ENCODE measurements at places on chromosomes 3 and 15.

DNA sequence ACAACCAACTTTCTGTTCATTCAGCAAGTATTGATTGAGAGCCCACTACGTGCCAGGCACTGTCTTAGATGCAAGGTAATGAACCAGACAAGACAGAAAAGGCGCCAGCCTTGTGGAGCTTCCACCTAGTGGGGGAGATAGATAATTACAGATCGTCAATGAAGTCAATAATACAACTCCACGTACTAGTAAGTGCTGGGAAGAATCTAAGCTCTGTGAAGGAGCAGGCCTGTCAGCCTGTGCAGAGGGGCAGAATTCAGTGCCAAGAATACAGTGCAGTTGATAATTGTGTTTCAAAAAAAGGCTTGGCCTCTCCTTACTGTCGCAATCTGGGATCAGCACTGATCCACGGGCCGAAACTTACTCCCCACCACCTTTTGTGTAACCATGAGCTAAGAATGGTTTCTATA, 186.3 kb downstream of the FEZF2 start:
- peak; percentile 32 for DNase-seq

- DNase-seq: no peak
Measured at GRCh38 chr3:193132241-193132640, 108.8 kb upstream of the PLAAT1 start.

GRCh38 chr15:74141591-74141990, 11.2 kb downstream of the ISLR2 start:
- no peak for DNase-seq

DNA sequence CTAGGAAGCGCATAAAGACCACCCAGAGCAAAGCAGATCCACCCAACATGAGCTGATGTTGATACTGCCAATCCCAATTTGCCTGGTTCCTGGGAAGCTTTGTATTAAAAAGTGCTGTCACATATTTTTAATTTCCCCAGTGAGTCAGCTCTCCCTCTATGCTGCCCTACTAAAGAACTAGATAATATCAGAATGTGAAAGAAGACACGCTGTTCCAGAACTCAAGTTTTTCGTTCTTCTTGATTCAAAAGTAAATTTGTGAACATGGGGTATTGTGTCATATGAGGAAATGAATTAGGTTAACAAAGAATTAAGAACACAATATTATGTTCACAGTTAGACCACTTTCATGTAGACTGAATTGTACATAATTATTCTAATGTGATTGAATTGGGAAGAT, 734.2 kb upstream of the ALCAM start:
- DNase-seq: no peak

DNA sequence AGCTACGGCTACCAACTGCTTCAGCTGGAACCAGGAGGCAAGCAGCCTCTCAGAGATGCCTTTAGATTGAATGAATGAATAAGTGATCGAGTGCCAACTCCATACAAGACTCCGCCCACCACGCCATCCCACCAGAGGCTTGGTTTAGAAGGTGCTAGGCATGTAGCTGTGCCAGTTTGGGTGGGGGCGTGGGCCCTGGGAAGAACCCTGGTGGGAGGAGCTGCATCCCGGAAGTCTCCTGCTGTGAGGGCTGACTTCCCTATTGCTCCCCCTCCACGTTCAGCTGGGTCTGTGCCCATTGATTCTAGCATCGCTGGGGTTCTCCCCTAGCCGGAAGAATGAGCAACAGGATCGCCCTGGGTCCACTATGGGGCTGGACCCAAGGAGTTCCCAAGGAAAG, 20.9 kb downstream of the LINGO1 start:
- no peak for DNase-seq

DNA sequence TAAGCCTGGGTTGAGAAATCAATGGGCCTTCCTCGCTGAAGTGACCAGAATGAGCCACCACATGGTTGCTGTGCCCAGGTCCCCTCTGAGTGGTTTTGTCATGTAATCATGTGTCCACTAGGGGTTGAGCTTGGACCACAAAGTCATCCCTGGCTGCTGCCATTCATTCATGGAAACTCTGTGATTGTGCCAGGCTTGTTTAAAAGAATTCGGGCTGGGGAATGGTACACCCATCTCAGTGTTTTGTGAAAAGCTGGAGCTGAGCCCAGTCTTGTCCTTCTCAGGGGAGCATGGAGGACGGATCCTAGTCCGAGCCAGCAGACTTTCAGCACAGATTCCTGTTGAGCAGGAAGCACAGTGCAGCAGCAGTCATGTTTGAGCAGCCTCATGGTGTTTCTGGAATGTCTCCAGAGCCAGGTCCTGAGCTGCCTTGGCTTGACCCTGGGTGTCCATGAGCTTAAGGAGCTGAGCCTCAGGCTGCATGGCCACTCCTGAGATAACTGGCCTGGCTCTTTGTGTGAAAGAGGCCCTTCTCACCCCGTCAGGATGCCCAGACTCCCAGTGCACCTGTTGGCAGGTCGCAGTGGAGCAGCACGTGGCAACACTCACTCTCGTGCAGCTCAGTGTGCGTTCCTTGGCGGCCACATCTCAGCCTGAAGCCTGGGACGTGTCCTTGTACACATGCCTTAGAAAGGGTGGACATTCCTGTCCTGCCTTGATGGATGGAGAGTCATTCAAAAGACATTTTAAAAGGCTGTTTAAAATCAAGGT, 260.3 kb upstream of the TPM1 start:
- peak; percentile 18 for DNase-seq

GRCh38 chr3:95289295-95289694, 1226.4 kb downstream of the NSUN3 start:
- no peak for DNase-seq

GRCh38 chr3:134294302-134295280, 43.9 kb upstream of the RYK start:
- peak; percentile 69 for DNase-seq

DNA sequence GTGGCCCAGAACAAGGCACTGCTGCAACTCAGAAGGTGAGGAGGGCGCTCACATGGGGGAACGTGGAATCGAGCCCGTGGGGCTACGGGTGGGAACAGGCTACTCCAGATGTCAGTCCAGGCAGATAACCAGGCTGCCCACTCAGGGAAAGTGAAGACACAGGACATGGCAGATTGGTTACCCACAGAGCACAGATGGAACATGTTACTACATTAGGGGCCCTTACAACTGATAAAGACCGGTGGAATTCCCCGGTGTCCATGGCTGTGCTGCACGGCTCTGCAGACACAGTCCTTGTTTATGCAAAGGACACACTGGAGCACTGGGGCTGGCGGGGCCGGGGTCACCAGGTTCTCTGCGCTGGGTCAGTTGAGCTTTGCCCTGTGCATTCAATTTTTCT, 36.9 kb downstream of the PCSK6 start:
- no peak for DNase-seq

DNA sequence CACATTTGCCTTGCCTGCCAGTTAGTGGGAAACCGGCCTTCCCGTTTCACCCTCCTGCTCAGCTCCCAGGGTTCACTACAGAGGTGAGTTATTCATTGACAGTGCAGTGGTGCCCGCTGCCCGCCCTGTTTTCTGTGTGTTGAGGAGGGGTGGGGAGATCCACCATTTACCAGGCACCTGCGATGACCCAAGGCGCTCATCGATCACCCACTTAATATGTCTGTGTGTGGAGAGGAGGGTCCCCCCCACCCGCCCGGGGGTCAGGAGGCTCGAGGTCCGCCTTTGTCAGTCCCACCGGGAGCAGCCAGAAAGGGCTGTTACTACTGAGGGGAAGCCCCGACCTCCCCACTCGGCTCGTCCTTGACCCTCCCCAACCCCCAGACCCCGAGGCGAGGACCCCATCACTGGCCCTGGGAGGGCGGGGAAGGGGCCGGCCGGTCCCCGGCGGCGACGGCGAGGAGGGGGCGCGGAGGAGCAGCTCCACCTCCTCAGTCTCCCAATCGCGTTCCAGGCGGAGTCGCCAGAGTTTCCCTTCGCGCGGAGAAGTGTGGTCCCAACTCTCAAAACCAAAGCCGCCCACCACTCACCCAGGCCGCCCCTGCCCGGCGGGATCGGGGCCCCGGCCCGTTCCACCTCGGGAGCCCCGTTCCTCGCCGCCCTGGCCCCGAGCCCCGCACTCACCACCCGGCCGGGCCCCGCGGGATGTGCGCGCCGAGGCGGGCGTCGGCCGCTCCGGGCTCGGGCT, 1.1 kb downstream of the PLXNB1 start:
- DNase-seq: no peak

GRCh38 chr15:63200464-63201249, 11.3 kb downstream of the RAB8B start:
- DNase-seq: no peak

DNA sequence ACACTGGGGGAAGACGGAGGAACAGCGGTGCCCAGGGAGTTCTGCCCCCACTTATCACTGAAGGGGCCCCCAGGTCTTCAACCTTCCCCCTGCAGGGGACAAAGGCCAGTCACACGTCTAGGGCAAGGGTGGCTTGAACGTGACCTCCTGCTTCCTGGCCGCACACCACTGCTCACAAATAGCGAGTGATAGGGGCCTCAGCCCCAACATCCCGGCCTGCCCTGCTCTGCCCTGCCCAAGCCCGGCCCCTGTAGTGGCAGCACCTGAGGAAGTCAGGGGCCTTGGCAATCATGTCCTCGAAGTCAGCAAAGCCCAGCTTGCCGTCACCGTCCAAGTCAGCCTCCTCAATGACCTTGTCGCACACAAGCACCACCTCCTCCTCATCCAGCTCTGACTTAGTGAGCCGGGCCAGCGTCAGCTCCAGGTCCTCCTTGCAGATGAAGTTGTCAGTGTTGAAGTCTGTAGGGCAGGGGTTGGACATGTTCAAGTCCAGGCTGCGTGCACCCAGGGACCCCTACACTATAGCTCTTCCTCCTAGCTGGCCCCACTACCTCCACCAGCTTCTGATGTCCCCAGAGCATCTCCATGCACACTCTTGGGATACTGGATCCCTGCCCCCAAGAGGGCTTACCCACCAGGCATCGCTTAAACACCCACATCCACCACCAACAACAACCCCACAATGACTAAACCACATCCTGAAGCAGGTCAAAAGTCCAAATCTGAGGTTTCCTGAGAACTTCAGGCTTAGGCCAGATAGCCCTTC, 13.3 kb downstream of the SH2D7 start:
- no peak for DNase-seq

GRCh38 chr3:151561878-151562277, 101.0 kb upstream of the IGSF10 start:
- no peak for DNase-seq

GRCh38 chr3:190044142-190044541, 76.6 kb downstream of the P3H2 start:
- DNase-seq: no peak

- DNase-seq: no peak
Measured at GRCh38 chr3:17830788-17831187, 88.4 kb upstream of the TBC1D5 start.

DNA sequence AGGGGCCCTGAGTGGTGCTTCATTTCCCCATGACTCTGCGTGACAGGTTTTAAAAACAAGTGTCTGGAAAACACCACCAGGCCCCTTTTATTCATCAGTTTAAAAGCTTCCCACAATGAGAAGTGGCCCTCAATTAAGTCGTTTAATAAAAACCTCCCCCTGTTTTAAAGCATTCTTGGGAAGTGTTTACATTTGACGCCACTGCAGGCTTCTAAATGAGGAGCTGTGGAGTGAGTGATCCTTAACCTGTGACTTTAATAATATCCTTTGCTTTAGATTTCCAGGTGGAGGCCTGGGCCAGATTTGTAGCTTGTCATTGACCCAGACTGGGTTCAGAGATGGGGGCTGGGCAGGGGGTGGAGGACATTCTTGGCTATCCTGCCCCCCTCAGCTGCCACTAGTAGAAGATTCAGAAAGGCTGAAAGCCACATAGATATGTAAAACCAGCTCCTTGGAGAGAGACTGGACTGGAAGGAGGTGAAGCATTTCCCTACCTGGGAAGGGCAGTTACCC, 11.3 kb downstream of the CGNL1 start:
- no peak for DNase-seq

- no peak for DNase-seq
Measured at GRCh38 chr15:57215326-57215725, 161.0 kb upstream of the CGNL1 start.

GRCh38 chr15:85408270-85408746, 27.9 kb downstream of the AKAP13 start:
- no peak for DNase-seq

GRCh38 chr3:11803977-11804892, 42.5 kb downstream of the TAMM41 start:
- peak; percentile 45 for DNase-seq

DNA sequence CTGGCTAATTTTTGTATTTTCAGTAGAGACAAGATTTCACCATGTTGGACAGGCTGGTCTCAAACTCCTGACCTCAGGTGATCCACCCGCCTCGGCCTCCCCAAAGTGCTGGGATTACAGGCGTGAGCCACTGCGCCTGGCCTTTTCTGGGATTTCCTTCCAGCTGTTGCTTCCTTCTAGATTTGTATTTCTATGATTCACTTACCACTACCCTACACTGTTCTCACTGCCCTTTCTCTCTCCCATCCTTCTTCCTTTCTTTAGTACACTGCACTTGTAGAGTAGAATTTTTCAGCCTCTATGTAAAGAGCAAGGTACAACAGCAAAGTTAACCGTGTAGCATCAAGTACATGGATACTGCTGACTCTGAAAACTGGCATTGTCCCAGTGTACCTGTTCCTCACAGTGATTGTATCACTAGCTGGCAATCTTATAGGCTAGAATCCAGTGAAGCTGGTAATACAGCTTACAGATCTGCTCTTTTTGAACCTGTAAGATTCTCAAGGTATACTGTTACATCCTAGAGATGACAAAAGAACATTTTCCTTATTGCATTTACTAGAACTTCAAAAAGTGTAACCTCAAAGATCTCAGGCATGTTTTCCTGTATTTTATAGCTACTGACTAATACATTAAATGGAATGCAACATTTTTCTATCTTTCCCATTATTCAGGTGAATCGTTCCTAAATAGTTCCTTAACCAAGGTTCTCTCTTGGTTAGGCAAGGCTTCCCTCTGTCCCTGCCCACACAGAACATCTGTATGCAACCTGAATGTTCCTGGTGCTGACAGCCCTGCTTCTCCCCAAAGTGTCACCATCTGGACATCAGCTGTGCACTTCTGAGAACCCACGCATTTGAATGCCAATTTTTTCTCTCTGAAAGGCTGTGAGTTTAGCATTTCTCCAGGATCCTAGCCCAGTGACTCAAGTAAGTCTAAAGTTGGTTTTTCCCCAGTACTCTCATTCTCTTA, 74.1 kb upstream of the RAP2B start:
- no peak for DNase-seq

DNA sequence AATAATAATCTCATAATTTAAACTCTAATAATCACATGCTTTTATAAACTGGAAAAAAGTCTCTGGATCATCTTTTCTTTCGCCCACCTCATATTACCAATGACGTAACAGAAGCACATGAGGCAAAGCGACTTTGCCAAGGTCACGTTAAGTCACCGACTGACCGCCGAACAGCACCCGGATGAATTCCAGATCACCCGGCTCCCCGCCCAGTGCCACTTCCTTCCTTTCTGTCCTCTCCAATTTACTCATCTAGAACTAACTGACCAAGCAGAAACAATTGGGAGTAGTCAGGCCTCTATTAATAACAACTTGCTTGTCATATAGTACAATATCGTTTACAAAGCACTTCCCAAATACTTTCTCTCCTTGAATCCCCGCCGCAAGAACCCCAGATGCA, 21.1 kb downstream of the FGF12 start:
- no peak for DNase-seq

GRCh38 chr3:100041328-100041749, 73.0 kb downstream of the FILIP1L start:
- no peak for DNase-seq

- DNase-seq: no peak
Measured at GRCh38 chr3:179421500-179421899, 29.8 kb downstream of the GNB4 start.

- DNase-seq: no peak
Measured at GRCh38 chr3:162428192-162428591, 931.6 kb downstream of the OTOL1 start.

GRCh38 chr3:190696777-190697501, 165.6 kb downstream of the GMNC start:
- peak; percentile 3 for DNase-seq

- no peak for DNase-seq
Measured at GRCh38 chr15:28019594-28020309, 79.4 kb downstream of the OCA2 start.

Data from Jurkat, Clone E6-1 (cell line).